ENCODE measurements at places on chromosomes 6 and 20.
A peak's percentile ranks its signal among the peaks of the same experiment; 100 is the strongest.

DNA sequence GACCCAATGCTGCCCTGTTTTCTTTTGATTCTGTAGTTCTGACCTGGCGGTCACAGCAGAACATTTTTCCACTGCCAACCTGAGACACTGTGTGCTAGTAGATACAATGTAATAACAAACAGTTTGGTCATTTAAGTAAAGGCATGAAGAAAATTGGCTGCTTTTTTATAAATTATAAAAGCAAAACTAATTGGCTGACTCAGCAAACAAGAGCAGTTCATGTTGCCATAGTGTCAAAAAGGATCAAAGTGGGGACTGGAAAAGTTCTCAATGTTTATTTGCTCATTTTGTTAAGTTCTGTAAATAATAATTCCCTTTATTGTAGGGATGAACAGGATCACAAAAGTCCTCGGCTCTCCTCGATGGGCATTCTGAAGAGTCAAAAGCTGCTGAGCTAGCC, 599.5 kb downstream of the PKHD1 start:
- H3K4me3 ChIP-seq, result no peak overlapping the region
- H3K27me3 ChIP-seq, result no peaks in the 10 kb centered on the region
- no peaks in the 10 kb centered on the region for H3K4me1 ChIP-seq
- peaks cover 32% of the 10 kb centered on the region for H3K36me3 ChIP-seq
- DNase-seq, result no peak

DNA sequence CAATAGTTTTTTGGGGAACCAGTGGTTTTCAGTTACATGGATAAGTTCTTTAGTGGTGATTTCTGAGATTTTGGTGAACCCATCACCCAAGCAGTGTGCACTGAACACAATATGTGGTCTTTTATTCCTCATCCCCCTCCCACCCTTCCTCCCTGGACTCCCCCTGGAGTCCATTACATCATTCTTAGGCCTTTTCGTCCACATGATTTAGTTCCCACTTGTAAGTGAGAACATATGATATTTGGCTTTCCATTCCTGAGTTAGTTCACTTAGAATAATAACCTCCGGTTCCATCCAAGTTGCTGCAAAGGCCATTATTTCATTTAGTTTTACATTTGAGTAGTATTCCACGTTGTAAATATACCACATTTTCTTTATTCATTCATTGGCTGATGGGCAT, 28.3 kb downstream of the RPP40 start:
- H3K4me1 ChIP-seq, result peaks cover 2% of the 10 kb centered on the region
- DNase-seq, result no peak
- H3K4me3 ChIP-seq, result no peak overlapping the region
- H3K27me3 ChIP-seq, result no peaks in the 10 kb centered on the region
- no peak overlapping the region for H3K27ac ChIP-seq

DNA sequence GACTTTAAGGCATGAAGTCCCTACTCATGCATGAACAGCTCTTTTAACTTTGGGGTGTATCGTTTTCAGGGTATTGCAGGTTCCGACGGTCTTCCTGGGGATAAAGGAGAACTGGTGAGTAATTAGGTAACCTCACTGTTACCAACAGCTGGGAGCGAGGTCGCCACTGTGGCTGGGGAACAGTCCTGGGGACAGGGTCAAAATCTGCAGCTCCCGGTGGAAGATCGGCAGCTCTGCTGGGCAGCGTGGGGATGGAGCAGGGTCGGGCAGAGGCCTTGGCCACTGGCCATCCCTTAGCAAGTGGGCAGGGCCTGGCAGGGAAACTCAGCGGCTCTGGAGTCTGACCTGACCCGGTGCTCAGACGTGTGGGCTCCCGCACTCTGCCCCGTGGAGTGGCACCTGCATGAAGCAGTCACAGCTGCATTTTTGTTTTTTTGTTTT, 16.1 kb downstream of the COL9A3 start:
- no peak overlapping the region for H3K27ac ChIP-seq
- peak overlapping the region; percentile 69 for H3K4me3 ChIP-seq
- peaks cover 2% of the 10 kb centered on the region for H3K4me1 ChIP-seq
- H3K27me3 ChIP-seq, result no peaks in the 10 kb centered on the region
- H3K36me3 ChIP-seq, result peaks cover 2% of the 10 kb centered on the region

- no peak for DNase-seq
- peaks cover 4% of the 10 kb centered on the region for H3K4me1 ChIP-seq
- H3K27me3 ChIP-seq, result no peaks in the 10 kb centered on the region
- H3K27ac ChIP-seq, result no peak overlapping the region
- no peaks in the 10 kb centered on the region for H3K36me3 ChIP-seq
- H3K4me3 ChIP-seq, result no peak overlapping the region
Observed at GRCh38 chr6:11222385-11223277, 9.8 kb downstream of the NEDD9 start.

DNA sequence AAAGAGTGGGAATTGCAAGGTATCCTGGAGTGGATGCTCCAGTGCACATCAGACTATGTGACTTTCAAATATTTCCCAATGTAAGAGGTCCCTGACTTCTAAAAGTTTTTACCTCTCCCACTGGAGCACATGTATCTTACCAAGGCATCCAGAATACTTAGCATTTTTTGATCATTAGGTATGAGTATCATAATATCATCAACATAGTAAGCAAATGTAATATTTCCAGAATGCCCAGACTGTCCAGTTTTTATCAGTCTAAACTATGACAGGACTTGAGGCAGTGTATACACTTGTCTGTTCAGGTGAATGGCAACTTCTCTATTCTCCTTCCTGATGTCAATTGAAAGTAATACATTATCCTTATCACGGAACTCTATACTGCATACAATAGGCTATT, 924.6 kb upstream of the GJE1 start:
- no peak overlapping the region for H3K27ac ChIP-seq
- peaks cover 2% of the 10 kb centered on the region for H3K36me3 ChIP-seq
- no peak overlapping the region for H3K4me3 ChIP-seq
- no peak for DNase-seq
- H3K27me3 ChIP-seq, result no peaks in the 10 kb centered on the region
- H3K4me1 ChIP-seq, result no peaks in the 10 kb centered on the region

DNA sequence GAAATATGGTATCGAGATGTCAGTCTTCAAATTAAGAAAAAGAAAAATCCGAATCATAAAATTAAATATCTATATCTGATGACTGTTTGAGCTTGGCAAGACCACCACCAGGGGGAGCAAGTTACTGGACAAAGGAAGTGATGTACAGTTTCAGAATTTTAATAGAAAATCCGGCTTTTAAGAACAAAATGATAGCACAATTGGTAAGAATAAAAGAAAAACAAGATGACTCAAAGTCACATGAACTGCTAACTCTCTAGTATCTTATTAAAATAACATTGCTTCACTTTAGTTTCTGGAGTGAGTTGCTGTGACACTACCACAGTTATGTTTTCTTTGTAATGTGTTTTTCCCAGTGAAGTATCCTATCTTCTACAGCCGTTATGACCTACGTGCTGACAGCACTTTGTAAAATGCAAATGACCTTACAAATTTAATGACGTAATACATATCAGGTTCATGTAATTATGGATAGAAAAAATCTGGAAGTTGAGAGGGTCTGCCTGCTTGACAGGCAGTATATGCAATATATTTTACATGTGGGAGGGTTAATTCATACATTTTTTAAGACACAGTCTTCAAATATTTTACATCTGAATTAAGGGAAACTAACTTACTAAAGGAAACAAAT, 405.3 kb upstream of the HS3ST5 start:
- H3K36me3 ChIP-seq, result no peaks in the 10 kb centered on the region
- no peak overlapping the region for H3K4me3 ChIP-seq
- H3K27me3 ChIP-seq, result no peaks in the 10 kb centered on the region
- no peaks in the 10 kb centered on the region for H3K4me1 ChIP-seq
- no peak for DNase-seq
- no peak overlapping the region for H3K27ac ChIP-seq

DNA sequence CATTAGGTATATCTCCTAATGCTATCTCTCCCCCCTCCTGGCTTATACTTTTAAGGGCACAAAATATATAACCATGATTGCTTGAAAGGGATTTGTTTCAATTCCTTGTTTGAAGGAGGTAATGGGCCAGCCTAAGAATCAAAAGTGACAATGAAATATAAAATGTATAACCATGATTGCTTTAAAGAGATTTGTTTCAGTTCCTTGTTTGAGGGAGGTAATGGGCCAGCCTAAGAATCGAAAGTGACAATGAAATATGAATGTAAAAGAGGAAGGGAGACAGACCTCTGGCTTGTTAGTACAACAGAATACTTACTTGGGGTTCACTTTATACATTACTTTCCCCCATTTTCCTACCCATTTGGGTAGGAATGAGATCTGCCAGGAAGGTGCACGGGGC, 55.5 kb downstream of the FOXC1 start:
- no peak overlapping the region for H3K4me3 ChIP-seq
- H3K27ac ChIP-seq, result no peak overlapping the region
- no peaks in the 10 kb centered on the region for H3K27me3 ChIP-seq
- H3K36me3 ChIP-seq, result no peaks in the 10 kb centered on the region

DNA sequence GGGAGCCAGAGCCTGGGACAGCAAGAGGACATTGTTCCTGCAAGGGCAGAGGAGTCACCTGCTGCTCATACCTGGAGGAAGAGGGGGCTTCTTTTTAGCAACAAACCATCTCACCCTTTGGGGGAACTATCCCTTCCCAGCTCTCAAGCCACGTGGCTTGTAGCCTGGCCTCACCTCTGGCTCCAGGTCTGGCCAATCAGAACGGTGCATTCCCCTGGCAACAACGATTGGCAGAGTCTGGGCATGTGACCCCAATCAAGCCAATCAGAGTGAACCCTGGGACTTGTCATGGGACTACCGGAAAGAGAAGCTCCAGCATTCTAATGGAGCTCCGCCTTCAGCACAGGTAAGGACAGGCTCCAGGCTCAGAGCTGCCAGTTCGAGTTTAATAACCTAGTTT, 33.6 kb downstream of the KCNB1 start:
- H3K36me3 ChIP-seq, result 0 out of 2 replicates have a peak, but pooled peaks cover 5% of the 10 kb centered on the region
- peaks cover 6% of the 10 kb centered on the region for H3K4me1 ChIP-seq
- no peaks in the 10 kb centered on the region for H3K27me3 ChIP-seq

DNA sequence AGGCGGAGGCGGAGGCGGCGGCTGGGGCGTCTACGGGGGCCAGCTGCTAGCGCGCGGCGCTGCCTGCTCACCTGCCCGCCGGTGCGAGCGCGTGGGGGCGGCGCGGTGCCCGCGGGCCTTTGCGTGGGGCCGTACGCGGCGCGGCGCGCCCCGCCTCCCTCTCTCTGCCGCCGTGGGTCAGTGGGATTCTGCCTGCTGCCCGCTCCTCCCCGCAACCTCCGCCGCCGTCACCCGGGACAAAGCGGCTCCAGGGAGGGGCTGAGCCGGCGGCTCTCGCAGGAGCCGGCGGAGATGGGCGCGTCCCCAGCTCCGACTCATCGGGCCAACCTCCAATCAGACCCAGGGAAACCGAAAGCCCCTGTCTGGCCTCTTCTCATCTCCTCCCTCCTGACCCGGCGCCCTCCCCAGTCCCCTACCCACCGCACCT, at the start of gene RCAN2:
Gene RCAN2, minus strand, starts transcription at position 249 of the 427 bp plus-strand sequence.
- peak; percentile 91 for DNase-seq
- H3K27ac ChIP-seq, result no peak within 1 kb of the TSS
- H3K4me3 ChIP-seq, result peak within 1 kb of the TSS; percentile 70

GRCh38 chr6:122678841-122679240, 68.6 kb downstream of the PKIB start:
- no peak overlapping the region for H3K27ac ChIP-seq
- H3K27me3 ChIP-seq, result no peaks in the 10 kb centered on the region
- H3K36me3 ChIP-seq, result peaks cover 9% of the 10 kb centered on the region
- H3K4me3 ChIP-seq, result no peak overlapping the region
- no peak for DNase-seq

- H3K4me1 ChIP-seq, result no peaks in the 10 kb centered on the region
- DNase-seq, result no peak
- no peaks in the 10 kb centered on the region for H3K36me3 ChIP-seq
- no peak overlapping the region for H3K27ac ChIP-seq
Observed at GRCh38 chr6:133315811-133316210, 74.7 kb downstream of the EYA4 start.

Data from H9 (cell line).